ENCODE measurements at places on chromosomes 1 and 21.

DNA sequence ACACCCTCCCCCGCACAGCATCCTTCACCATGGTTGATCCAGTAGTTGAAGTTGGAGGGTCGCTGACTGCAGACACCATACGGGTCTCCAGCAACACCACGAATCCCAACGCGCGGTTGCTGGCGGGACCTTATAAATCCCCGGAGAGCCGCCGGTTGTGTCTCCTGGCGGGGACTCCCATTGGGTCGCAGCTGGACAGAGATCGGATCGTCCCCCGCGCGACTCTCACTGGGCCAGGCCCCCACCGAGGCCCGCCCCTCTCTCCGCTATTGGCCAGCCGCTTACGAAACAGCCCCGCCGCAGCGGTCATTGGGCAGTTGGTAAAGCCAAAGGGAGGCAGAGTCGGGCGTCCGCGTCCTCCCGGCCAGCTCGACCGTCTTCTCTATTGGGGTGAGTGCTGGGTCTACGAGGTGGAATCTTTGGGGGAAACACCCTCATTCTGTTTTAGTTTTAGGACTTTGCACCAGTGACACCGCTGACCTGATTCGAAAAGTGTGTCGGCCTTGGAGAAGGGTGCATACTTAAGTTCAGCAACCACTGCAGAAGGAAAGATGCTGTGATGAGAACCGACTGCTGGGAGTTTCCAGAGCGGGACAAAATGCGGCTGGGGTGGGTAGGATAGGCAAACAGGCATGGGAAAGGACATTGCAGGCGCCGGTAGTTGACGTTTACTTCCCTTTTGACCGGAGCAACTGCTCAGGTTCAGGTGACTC lies 27.4 kb downstream of the RABIF start:
- DNase-seq = no peak

GRCh38 chr21:21029164-21029563 lies 31.0 kb downstream of the NCAM2 start:
- DNase-seq = no peak

DNA sequence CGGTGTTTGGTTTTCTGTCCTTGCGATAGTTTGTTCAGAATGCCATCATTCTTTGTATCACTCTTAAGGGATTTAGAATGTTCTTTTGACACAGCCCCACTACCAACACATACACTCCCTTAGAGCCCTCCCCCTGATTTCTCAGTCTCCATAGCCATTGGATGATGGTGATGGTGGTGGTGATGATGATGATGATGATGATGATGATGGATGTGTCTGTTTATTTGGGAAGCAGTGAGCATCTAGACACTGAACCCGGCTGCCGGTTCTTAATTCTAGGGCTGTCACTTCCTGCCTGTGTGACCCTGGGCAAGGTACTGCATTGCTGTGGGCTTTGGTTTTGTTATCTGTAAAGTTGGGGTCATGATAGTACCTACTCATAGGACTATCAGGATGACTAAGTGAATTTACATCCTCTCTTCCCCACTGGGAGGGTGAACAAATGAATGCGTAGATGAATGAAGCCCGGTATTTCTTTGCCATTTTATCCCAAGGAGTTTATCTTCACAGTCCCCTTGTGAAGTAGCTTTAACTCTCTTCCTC lies 100.7 kb downstream of the HUNK start:
- no peak for DNase-seq

GRCh38 chr1:115529216-115529897 lies 112.4 kb upstream of the VANGL1 start:
- no peak for DNase-seq

GRCh38 chr1:157363660-157364140 lies 188.6 kb downstream of the FCRL5 start:
- DNase-seq = no peak

GRCh38 chr1:3842912-3843311 lies 14.1 kb downstream of the CEP104 start:
- no peak for DNase-seq

DNA sequence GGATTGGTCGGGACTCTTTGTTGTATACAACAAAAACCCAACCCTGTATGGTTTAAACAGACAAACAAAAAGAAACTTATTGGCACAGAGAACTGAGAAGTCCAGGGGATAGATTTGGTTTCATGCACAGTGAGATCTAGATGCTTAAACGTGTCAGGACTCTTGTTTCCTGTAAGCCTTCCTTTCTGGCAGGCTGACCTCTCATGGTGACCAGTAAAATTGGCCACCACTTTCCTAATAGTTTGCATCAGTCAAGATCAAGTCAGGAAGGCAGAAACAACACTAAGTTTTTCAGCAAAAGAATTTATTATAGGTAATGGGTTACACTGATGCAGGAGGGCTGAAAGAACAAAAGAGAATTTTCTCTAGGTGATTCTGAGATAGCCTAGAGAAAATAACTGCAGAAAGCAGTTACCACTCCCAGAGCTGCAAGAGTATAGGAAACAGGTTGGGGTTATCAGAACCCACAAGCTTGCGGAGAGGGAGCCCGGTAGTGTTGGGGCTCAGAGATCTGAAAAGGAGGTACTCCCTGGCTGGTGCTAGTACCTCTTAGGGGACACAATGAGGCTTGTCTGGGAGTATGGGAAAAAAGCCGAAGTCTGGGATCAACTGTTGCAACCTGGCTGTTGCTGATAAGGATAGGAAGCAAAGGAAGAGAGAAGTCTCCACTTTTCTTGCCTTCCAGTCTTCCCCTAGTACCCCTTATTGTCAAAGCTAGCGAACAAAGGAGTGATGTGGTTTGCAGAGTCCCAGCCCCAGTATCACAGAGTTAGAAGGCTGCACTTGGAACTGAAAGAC lies 21.4 kb downstream of the CITED4 start:
- DNase-seq = no peak

DNA sequence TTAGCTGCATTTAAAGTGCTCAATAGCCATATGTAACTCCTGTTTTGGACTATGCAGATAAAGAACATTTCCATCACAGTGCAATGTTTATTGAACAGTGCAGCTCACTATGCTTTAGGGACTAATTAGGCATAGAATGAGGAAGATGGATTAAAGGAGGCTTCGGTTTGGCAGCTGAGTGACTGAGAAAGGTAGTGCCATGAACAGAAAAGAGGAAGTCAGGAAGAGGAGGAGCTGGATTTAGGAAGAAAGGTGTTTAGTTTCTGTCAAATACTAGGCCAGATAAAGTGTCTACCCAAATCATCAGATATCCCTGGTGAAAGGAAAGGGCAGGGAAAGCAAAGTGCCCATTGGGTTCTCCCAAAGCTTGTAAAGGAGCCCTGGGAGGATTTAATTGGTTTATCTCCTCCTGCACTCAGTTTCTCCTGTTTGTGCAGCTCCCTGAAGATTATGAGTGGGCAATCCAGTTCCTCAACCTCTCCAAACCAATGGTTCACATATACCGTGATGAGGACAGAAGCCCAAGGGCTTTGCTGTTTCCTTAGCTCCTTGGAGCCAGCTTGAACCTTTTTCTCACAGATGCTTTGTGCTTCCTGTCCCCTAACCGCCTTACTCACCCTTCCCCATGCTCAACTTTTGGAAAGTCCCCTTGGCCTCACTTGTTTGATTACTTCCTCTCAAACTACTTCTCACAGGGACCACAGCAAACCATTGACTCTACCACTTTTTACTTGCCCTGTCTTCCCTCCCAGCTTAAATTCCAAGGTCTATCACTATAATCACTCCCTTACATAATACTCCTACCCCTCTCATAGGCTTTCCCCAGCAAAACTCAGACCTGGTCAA lies 3.5 kb upstream of the RAP1A start:
- peak; percentile 68 for DNase-seq

GRCh38 chr1:23167353-23168078 lies 1.1 kb downstream of the LUZP1 start:
- DNase-seq = peak; percentile 43

DNA sequence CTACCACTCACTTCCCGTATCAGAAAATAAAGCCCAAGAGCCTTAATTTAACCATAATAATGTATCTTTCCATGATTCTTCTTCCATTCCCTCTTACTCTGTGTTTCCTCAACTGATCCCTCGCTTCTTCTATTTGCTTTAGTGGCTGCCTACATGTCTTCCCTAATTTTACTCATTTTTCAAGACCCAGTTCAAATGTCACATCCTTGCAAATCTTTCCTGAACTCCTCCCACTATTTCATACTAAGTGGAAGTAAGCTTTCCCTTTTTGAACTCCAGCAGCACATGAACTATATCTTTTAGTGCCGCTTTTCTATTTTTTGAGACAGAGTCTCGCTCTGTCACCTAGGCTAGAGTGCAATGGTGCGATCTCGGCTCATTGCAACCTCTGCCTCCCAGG lies 3.8 kb upstream of the NFYC start:
- no peak for DNase-seq

DNA sequence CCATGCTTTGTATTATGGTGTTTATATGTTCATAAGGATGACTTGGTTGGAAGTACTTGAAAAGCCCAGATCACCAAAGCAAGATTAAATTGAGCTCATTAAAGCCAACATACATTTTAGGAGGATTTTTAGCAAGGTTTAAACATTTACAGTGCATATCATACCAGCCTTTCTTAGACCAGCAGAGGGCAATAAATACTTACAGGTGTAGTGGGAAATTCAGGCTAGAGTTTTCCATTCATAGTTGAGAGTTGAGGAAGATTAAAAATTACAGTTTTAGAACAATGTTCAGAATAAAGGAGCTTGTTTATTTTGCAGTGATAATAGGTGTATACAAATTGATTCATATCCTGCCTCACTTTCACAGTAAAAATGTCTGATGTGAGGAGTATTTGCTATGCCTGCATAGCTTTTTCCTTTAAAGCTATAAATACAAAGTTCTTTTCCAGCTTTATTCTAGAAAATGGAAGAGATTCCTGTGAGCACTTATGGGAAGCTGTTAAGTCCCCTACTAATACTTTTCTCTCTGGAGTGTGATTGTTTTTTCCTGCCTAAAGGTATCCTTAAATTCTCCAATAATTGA lies 35.3 kb downstream of the DTL start:
- DNase-seq = no peak

DNA sequence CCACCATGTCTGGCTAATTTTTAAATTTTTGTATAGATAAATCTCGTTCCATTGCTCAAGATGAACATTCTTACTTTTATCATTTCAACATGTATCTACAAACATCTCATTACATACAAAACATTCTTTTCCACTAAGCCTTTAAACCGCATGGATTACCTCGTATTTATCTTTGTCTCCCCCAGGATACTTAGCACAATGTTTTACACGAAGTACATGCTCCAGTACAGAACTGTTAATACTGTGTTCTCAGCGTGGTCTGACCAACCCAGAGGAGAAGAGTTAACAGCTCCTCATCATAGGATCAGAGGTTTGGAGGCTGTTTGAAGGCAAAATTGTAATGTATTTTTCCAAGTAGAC lies 7.4 kb downstream of the PIK3C2B start:
- no peak for DNase-seq

DNA sequence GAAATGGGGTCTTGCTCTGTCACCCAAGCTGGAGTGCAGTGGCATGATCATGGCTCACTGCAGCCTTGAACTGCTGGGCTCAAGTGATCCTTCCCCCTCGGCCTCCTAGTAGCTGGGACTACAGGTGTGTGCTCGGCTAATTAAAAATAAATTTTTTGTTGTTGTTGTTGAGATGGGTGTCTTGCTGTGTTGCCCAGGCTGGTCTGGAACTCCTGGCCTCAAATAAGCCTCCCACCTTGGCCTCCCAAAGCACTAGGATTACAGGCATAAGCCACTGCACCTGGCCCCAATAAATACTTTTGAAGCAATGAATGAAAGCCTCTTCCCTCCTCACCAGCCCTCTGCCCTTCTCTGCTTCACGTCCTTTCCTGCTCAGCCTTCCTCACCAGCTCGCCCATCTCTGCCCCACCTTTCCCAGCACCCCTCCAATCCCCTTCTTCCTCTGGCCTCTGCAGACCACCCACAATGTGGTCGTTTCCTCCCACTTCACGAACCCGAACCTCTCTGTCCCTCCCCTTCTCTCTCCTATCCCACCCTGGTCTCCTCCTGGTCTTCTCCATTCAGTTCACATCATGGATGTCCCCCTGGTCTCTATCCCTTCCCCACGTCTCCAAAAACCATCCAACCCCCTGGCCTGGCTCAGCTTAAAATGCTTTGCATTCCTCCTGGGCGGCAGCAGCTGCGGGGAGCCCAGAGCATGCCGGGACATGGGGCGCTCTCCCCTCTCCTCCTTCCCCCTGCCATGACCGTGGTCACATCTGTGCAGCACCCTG lies 38.4 kb downstream of the RAP1GAP start:
- DNase-seq = no peak

- DNase-seq = no peak
These were observed 99.0 kb upstream of the PLXNA2 start for GRCh38 chr1:208343226-208343625.

DNA sequence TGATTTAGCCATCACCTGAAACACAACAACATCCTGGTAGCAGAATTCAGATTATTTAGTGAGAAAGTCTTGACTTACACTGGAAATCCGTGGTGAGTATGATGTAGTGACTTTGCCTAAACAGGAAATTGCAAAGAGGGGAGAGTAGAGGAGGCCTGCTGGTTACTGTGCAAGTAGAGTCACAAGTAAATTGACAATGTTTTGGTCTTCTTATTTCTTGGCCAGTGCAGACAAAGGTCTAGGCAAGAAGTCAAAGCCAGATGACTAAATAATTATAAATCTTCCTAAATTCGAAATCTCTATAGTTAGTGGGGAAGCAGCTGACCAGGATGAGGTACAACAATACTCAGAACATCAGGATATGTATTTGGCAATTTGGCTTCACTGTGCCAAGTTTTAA lies 159.5 kb upstream of the KCTD3 start:
- no peak for DNase-seq

DNA sequence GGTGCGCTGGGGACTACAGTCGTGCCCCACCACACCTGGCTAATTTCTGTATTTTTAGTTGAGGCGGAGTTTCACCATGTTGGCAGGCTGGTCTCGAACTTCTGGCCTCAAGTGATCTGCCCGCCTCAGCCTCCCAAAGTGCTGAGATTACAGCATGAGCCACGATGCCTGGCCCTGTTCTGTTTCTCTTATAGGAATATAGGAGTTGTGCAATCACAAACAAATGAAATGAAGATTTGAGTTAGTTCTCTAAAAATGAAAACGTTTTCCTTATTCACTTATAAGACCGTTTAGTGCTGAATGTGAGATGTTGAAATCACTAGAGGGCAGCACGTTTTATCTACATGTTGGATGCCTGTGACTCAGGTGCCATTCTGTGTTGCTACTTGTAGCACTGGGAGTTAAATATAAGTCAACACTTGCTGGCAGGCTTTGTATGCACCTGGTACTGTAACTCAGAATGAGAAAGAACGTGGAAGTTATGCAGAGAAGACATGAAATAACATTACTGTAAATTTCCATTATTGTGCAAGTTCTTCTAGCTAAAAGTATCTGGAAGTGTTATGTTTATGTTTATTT lies 45.8 kb downstream of the MIGA1 start:
- DNase-seq = no peak

All from CD8-positive, alpha-beta memory T cell (primary cell).